ENCODE measurements at places on chromosomes 4 and X.
A peak's percentile ranks its signal among the peaks of the same experiment; 100 is the strongest.

DNA sequence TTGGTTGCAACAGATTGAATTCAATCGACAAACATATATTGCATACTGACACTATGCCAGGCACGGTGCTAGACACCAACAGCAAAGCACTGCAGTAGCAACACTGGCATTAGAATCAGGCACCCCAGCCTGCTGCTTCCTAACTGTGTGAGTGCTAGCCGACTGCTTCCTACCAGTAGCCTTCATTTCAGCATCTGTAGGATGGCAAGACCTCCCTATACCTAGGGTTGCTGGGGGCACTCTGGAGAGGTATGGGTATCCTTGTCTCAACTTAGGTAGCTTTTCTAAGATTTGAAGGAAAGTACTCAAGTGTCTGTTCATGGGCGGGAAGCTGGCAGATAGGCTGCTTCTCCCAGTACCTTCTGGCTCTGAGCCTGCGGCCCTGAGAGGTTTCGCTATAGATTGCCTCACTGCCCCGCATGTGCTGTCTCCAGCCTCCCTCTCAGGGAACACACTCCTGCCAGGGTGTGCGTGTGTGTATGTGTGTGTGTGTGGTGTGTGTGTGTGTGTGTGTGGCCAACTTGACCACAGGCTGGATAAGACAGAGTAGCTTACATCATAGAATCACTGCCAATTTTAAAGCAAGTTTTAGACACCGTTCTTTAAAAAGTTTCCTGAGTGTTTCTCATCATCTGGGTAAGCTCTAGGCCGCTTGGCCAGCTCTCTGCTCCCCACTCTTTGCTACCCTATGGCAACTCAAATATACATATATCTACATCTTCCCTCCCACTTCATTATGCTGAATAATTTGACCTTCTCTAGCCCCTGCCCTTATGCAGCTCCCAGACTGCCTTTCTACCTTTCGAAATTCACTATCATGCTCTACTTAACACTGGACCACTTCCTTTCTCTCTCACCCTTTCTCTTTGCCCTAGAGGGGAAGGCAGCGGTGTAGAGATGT is 97.0 kb upstream of the PJA1 start:
- no peak for DNase-seq

GRCh38 chr4:111717921-111718320 is 427.3 kb upstream of the FAM241A start:
- DNase-seq: peak; percentile 12

- DNase-seq: no peak
These were observed 278.5 kb upstream of the UGT8 start for GRCh38 chr4:114320126-114320525.

DNA sequence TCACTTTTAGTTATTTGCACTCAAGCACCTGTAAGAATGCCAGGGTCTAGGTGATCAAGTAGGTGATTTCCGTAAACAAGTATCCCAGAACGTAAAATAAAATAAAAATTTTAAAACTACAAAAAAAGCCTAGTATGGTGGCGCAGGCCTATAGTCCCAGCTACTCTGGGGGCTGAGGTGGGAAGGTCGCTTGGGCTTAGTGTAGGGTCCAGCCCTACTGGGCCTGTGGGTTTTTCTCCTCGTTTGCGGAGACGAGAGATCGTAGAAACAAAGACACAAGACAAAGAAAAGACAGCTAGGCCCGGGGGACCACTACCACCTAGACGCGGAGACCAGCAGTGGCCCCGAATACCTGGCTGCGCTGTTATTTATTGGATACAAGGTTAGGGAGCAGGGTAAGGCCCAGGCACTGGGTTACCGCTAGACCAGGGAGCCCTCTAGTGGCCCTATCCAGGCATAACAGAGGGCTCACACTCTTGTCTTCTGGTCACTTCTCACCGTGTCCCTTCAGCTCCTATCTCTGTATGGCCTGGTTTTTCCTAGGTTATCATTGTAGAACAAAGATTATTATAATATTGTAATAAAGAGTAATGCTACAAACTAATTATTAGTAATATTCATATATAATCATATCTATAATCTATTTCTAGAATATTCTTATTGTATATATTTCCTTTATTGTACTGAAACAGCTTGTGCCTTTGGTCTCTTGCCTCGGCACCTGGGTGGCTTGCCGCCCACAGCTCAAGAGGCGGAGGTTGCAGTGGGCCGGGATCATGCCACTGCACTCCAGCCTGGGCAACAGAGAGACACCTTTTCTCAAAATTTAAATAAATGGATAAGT is 38.4 kb downstream of the SAGE1 start:
- peak; percentile 3 for DNase-seq

- no peak for DNase-seq
These were observed 163.7 kb downstream of the CFAP47 start for GRCh38 chrX:36083256-36083655.

- DNase-seq: peak; percentile 27
These were observed 82.2 kb downstream of the STOX2 start for GRCh38 chr4:183986971-183987946.

GRCh38 chr4:67167849-67168248 is 377.5 kb downstream of the CENPC start:
- no peak for DNase-seq

Measured in astrocyte of the cerebellum (primary cell).